Stimulated activated CD8-positive, alpha-beta memory T cell treated with anti-CD3 and anti-CD28 coated beads, Interleukin-7, amount 100 ng/mL, for 1 hour (primary cell): ENCODE measurements at places on chromosomes 16 and 17.

GRCh38 chr17:59423903-59424302 lies 92.4 kb downstream of the YPEL2 start:
- no peak for DNase-seq

- DNase-seq: no peak
Measured at GRCh38 chr16:83176802-83177201, 550.0 kb downstream of the CDH13 start.

- DNase-seq: peak; percentile 8
Measured at GRCh38 chr17:34542700-34543336, 36.6 kb upstream of the TMEM132E start.

- DNase-seq: no peak
Measured at GRCh38 chr16:53541326-53541725, 38.3 kb upstream of the AKTIP start.

GRCh38 chr16:86905302-86905701 lies 327.0 kb downstream of the FOXL1 start:
- no peak for DNase-seq

- no peak for DNase-seq
Measured at GRCh38 chr17:32498391-32498790, 11.6 kb downstream of the CDK5R1 start.

GRCh38 chr17:5915337-5915736 lies 154.8 kb upstream of the WSCD1 start:
- DNase-seq: no peak

- no peak for DNase-seq
Measured at GRCh38 chr17:8345951-8346665, 6.5 kb downstream of the ODF4 start.

- no peak for DNase-seq
Measured at GRCh38 chr17:57685499-57686132, 59.5 kb downstream of the CCDC182 start.

- DNase-seq: no peak
Measured at GRCh38 chr17:3891626-3892094, 1.2 kb downstream of the CAMKK1 start.

DNA sequence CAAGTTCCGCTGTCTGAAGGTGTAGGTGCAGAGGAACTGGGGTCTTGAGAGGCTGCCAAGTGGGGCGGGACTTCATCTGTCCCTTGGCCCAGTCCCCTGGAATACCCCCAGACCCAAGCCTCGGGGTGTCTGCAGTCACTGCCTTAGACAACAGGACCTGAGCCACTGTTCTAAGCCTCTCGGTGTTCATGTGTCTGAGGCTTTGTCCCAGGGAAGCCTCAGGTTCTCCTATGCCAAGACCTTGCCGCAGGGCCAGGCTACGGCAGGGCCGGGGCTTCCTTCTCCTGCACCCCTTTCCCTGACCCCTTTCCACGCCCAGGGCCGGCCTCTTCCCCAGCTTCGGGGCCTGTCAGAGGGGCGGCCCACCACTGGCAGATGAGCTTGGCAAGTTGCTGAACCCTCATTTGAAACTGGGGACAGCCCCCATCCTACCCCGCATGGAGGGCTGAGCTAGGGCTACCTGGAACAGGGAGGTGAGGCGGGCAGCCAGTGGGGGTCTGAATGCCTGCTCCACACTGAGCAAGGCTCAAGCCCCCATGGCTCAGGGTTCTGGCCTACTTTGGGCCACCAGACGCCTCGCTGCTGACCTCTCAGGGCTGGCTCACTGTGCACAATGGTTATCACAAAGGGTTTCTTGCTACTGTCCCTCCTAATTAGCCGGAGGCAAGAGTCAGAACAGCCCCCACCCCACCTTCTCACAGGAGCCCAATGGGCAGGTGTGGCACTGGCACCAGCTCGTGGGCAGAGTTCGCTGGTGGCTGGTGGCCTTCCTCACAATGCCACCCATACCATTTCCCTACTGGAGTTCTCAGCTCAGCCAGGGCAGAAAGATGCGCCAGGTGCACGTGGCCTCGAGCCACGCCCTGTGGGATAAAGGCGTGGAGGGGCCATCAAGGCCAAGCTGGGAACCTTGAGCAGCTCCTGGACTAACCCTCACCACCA lies 7.1 kb downstream of the LITAFD start:
- DNase-seq: no peak

- no peak for DNase-seq
Measured at GRCh38 chr17:47117386-47117785, 71.7 kb downstream of the CDC27 start.

GRCh38 chr16:47571049-47571448 lies 109.9 kb downstream of the PHKB start:
- DNase-seq: no peak

GRCh38 chr16:28279006-28279405 lies 13.3 kb upstream of the SBK1 start:
- no peak for DNase-seq

- DNase-seq: no peak
Measured at GRCh38 chr16:10296956-10297340, 88.9 kb upstream of the ATF7IP2 start.
